Karpas-422 (cell line): ENCODE measurements at places on chromosomes 7 and 10. TPM values are rescaled to one million over a fixed set of nuclear protein-coding genes. Genes with fewer than 3 reads are reported as not detected.

- H3K36me3 ChIP-seq: no peaks in the 10 kb centered on the region
- H3K4me3 ChIP-seq: no peak overlapping the region
- H3K27me3 ChIP-seq: no peaks in the 10 kb centered on the region
- H3K4me1 ChIP-seq: no peaks in the 10 kb centered on the region
- no peak for DNase-seq
- no peak overlapping the region for H3K27ac ChIP-seq
These were observed 135.9 kb downstream of the ARHGAP12 start for GRCh38 chr10:31792745-31793144.

- DNase-seq: peak; percentile 94
- H3K4me3 ChIP-seq: peak overlapping the region; percentile 92
- H3K4me1 ChIP-seq: peaks cover 20% of the 10 kb centered on the region
- H3K27ac ChIP-seq: peak overlapping the region; percentile 33; the same call in 1 of the 2 replicates
- no peaks in the 10 kb centered on the region for H3K36me3 ChIP-seq
These were observed 29.6 kb downstream of the SKIDA1 start for GRCh38 chr10:21495752-21496342.

DNA sequence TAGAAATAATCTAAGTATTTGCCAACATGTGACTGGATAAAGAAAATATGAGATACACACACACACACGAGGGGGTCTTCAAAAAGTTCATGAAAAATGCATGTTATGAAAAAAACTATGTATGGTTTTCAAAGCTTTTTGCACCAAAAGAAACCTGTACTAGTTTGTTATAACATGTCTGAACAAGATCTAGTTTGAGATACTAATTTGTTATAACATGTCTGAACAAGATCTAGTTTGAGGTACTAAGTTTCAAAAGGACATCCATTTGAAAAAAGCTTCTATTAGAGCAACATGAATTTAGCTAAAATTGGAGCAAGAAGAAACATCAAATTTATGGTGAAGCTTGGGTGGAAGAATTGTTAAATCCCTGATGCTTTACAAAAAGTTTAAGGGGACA, 19.8 kb upstream of the ADRA2A start:
- no peak for DNase-seq
- H3K4me1 ChIP-seq: no peaks in the 10 kb centered on the region
- H3K27me3 ChIP-seq: no peaks in the 10 kb centered on the region
- no peaks in the 10 kb centered on the region for H3K36me3 ChIP-seq
- no peak overlapping the region for H3K4me3 ChIP-seq

- no peak overlapping the region for H3K27ac ChIP-seq
- H3K27me3 ChIP-seq: peaks cover 2% of the 10 kb centered on the region; the same call in 1 of the 2 replicates
- no peak for DNase-seq
- no peak overlapping the region for H3K4me3 ChIP-seq
- H3K4me1 ChIP-seq: peaks cover 32% of the 10 kb centered on the region
These were observed 135.8 kb downstream of the KCNMA1 start for GRCh38 chr10:77501846-77502261.

DNA sequence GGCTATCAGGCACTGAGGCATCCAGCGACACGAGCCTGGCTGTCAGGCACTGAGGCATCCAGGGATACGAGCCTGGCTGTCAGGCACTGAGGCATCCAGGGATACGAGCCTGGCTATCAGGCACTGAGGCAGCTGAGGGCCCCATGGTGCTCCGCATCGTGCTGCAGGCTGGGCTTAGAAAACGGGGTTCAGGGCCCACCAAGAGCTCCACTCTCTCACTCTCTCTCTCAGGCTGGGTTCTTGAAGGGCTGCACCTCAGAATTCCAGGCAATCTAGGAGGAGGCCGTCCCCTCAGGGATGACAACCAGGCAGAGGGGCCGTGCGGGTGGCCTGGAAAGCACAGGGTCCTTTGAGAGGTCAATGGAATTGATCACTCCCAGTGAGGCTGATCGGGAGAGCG, 69.0 kb downstream of the CFAP46 start:
- no peaks in the 10 kb centered on the region for H3K36me3 ChIP-seq
- H3K27ac ChIP-seq: no peak overlapping the region
- no peak for DNase-seq
- H3K27me3 ChIP-seq: no peaks in the 10 kb centered on the region
- H3K4me1 ChIP-seq: no peaks in the 10 kb centered on the region
- H3K4me3 ChIP-seq: no peak overlapping the region

DNA sequence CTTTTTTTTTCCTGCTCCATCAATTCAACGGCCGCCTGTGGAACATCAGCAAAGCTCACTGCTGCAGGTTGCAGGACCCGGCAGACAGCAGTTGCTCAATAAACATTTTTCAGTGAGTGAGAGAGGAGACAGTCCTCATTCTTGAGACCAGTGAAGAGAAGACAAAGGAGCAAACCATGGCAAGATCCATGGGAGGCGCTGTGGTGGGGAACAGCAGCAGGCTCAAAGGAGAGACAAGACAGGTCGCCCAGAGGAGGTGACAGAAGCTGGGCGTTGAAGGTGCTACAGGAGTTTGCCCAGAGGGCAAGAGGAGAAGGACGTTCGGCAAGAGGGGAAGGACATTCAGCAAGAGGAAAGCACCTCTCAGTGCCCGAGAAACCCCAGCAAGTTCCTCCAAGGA, 74.5 kb upstream of the FGFR2 start:
- H3K27ac ChIP-seq: no peak overlapping the region
- no peaks in the 10 kb centered on the region for H3K27me3 ChIP-seq
- H3K4me1 ChIP-seq: peaks cover 20% of the 10 kb centered on the region
- DNase-seq: no peak

GRCh38 chr10:117442944-117443685, 67.9 kb upstream of the PDZD8 start:
- H3K36me3 ChIP-seq: no peaks in the 10 kb centered on the region
- 0 out of 2 replicates have a peak, but pooled peaks cover 3% of the 10 kb centered on the region for H3K27me3 ChIP-seq
- DNase-seq: peak; percentile 89
- H3K27ac ChIP-seq: no peak overlapping the region
- no peak overlapping the region for H3K4me3 ChIP-seq
- H3K4me1 ChIP-seq: peaks cover 24% of the 10 kb centered on the region

The HOXA3 gene
- 1.3 TPM in 2 replicates for total RNA-seq

The HK1 gene
- total RNA-seq: 54.6 and 86.5 TPM in 2 replicates

The GJC3 gene
- total RNA-seq: 0.47 TPM in 1 of 2 replicates, not detected in the other

The AGAP4 gene
- 12.2 and 14.8 TPM in 2 replicates for total RNA-seq

The BMPER gene
- total RNA-seq: not detected in 2 replicates

The SLC16A12 gene
- not detected in 2 replicates for total RNA-seq

The KDM7A gene
- 4.3 and 7.2 TPM in 2 replicates for total RNA-seq
